ENCODE measurements at places on chromosomes 3 and 15.

DNA sequence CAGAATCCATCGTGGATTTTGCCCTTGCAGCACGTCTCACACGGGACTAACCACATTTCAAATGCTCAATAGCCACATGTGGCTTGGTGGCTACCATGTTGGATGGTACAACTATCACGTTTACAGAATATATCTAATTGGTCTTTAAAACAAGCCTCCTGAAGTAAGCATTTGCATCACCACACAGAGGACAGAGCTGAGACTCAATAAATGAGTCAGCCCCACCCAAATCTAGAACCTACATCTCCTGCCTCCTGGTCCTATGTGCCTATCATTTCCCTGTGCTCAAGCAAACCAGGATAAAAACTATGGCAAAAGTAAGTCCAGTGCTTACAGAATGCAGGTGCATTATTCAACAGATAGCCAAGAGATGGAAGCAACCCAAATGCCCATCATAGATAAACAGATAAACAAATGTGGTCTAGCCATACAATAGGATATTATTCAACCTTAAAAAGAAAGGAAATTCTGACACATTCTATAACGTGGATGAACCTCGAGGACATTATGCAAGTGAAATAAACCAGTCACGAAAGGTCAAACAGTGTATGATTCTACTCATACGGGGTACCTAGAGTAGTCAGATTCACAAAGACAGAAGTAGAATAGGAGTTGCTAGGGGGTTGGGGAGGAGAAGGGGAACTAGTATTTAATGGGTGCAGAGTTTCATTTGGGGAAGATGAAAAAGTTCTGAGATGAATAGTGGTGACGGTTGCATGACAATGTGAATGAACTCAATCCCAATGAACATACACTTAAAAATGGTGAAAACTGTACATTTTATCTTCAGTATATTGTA, 43.9 kb downstream of the SRGAP3 start:
- DNase-seq, result no peak

- no peak for DNase-seq
These were observed 482.5 kb upstream of the TBL1XR1 start for GRCh38 chr3:177679568-177680471.

DNA sequence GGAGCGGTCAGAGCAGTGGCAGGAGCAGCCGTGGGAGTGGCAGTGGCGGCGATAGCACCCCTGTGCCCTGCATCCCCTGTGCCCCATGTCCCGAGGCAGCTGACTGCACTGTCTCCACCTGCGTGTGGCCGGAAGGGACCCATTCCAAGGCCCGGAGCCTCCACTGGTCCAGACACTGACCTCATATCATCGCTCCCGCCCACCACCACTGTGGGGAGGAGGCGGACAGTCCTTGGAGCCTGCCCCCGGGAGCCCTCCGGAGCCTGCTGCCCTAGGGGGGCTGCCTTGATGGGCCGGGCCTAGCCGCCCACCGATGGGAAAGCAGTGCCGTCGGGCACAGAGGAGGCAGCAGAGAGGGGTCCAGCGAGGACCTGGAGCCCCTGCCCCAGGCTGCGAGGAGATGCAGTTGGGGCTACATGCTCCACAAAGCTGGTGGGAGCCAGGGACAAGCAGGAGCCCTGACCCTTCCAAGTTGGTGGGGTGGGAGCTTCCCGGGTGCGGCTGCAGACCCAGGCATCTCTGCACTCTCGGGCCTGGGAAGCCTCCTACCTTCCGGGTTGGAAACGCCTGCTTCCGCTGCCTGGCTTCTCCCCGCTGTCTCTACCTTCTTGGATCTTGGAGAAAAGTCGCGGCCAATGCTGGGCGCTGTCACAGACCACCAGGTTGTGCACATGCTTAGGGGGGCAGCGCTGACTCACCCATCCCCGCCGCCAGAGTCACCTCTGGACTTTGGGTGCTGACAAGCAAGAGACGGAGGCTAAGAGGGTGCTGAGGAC, 283.2 kb upstream of the ROBO1 start:
- DNase-seq, result no peak

GRCh38 chr15:85329561-85330422, 50.6 kb upstream of the AKAP13 start:
- DNase-seq, result no peak

GRCh38 chr3:22453906-22454535, 703.0 kb upstream of the ZNF385D start:
- DNase-seq, result no peak

DNA sequence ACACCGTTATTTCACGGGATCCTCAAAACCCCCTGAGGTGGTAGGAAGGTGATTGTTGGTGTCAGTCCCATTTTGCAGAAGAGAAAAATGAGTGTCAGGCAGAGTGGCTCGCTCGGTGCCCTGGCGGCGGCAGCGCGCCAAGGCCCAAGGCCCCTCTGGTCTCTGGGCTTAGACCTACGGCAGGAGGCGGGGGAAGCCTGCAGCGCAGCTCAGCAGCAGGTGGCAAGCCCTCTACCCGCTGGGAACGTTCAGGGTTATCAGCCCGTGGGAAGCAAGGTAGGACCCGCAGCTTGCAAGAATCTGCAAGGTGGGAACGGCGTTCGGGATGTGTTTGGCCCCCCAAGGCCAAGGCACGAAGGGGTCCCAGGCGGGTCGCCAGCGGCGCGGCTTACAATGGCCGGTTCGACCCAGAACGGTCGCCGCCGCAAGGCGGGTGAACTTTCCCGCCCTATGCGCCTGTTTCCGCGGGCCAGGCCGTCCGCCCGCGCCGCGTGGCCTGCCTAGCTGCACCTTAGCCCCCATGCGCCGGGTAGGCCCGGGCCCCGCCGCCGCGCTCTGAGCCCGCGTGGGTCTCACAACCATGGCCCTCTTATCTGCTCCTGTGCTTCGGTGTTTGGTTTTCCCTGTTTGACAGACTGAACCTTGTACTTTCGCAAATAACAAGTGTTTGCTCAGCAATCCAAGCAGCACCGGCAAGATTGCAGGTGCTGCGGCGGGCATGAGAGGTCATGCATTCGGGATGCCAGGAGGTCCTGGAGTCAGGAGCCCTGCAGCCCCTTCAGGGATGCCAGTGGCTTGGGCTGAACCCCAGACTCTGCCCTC, 39.7 kb downstream of the CCNL1 start:
- DNase-seq, result no peak

GRCh38 chr15:37900326-37901221, 33.9 kb upstream of the TMCO5A start:
- no peak for DNase-seq

DNA sequence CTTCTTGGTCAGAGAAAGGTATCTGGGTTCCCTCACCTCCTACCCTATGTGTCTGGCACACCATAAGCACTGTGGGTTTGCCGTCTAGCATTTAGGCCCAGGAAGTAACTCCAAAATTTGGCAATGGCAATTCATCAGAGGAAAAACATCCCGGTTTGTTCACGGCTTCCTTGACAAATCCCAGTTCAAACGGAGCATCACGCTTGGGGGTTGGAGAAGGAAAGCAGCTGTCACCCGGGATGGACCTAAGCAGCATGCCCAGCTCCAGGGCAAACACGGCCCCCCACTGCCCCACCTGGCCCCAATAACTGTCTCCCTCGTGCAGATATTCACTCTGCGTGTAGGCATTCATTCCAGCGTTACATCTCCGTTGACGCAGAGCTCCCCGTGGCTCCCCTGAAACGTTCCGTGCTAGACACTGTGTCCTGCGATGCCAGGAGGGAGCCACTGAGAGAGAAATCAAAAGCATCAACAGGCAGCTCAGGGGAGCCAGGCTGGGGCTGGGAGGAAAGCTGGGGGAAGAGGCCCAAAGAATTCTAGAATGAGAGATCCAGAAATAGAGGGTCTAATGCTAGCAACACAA, 41.4 kb downstream of the NTRK3 start:
- DNase-seq, result no peak

- DNase-seq, result no peak
These were observed 9.4 kb downstream of the RPLP1 start for GRCh38 chr15:69462030-69462492.

DNA sequence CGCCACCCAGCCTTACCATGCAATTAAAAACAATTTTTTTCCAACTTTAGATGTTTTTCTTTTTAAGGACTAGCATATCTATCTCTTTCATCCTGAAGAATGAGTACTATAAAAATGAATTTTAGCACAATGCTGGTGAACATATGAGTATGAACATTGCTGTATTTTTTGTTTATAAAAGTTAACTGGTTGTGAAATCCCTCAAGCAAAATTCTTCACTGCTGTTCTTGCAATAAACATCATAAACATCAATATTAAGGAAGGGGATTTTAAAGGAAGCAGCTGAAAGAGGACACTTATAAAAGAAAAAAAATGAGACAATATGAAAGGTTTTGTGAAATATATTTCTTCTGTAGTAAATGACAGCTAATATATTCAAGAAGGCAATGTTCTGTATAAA, 3.0 kb downstream of the PLSCR4 start:
- DNase-seq, result no peak

DNA sequence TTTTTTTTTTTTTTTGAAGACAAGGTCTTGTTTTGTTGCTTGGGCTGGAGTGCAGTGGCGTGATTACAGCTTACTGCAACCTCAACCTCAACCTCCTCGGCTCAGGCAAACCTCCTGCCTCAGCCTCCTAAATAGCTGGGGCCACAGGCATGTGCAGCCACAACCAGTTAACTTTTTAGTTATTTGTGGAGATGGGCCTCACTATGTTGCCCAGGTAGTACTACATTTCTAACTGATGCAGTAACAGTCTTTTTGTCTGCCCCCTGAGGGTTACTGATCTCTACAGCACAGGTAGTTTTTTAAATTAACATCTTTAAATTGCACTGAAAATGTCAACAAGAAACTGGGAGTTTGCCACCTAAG, 3.4 kb upstream of the LMLN start:
- DNase-seq, result no peak

DNA sequence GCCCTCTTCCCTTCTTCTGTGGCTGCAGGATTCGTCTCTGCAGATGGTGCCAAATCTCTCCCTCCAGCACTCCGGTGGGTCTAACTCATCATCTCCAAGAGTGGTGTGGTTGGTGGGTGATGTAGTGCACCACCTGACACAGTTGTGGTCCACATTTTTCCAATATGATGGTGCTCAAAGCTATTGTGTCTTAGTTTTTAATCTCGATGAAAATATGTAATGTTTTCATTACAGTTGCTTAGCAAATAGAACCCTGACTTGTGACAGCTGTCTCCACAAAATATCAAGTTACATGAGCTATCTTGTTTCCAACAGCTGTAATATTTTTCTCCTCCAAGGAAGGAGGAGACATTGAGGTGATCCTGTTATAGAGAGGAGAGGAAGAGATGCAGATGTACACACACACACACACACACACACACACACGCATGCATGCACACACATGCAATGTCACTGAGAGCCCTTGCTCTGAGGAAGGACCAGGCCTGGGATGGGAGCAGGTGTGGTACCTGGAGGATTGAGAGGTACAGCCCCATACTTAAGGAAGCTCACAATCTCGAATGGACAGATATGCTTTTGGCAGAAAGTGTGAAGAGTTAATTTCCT, 15.7 kb upstream of the ESYT3 start:
- DNase-seq, result no peak

GRCh38 chr15:46091860-46092450, 457.1 kb downstream of the SQOR start:
- DNase-seq, result no peak

DNA sequence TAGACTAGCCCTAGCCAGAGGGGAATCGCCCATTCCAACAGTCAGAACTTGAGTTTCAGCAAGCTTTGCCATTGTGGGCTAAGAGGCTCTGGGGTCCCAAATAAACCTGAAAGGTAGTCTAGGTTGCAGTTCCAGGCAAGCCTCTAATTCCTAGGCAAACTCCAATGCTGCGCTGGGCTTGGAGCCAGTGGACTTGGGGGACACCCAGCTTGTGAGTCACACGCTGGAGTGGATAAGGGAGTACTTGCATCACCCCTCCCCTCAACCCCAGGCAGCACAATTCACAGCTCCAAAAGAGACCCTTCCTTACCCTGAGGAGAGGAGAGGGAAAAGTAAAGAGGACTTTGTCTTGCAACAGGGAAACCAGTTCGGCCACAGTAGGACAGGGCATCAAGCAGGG, 105.2 kb upstream of the DPPA4 start:
- no peak for DNase-seq

DNA sequence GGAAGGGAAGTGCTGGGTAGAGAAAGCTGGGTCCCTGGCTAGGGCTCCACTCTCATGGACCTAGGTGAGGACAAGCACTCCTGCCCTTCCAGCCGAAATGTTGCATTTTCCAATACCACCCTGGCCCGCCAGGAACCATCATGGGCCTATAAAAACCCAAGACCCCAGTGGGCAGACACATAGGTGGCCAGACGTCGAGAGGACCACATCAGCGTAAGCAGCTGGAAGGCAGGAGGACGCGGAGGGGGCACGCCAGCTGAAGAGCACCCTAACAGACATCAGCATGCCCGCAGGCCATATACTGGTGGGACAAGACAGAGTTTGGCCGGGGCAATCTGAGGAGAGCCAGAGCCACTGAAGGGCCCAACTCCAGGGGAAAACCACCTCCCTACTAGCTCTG, 98.3 kb downstream of the GBE1 start:
- DNase-seq, result no peak

GRCh38 chr15:82742134-82742533, 32.5 kb upstream of the AP3B2 start:
- DNase-seq, result no peak

DNA sequence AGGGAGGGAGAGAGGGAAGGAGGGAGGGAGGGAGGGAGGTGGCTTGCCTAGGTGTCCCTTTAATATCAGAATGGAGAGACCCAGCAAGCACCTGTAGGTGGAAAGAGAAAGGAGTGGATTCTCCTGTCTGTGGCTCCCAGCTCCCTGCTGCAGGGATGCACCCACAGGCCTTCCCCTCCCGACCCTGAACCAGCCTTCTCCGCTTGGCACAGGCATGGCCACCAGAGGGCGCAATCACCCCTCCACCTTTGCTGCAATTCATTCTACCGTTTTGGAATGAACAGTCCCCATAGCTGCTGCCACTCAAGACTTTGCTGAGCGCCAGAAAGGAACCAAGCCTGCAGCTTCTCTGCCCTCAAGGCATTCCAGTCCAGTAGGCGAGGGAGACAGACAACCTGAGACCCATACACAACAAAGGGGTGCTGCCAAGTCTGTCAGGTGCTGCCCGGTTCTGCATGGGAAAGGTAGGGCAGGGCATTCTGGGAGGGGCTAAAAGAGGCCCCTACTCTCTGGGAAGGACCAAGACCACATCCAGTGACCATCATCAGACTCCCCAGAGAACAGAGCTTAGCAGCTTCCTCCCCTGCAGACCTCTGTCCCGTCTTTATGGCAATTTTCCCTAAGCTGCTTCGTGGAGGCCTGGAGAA, 4.9 kb downstream of the TLR9 start:
- DNase-seq, result no peak

DNA sequence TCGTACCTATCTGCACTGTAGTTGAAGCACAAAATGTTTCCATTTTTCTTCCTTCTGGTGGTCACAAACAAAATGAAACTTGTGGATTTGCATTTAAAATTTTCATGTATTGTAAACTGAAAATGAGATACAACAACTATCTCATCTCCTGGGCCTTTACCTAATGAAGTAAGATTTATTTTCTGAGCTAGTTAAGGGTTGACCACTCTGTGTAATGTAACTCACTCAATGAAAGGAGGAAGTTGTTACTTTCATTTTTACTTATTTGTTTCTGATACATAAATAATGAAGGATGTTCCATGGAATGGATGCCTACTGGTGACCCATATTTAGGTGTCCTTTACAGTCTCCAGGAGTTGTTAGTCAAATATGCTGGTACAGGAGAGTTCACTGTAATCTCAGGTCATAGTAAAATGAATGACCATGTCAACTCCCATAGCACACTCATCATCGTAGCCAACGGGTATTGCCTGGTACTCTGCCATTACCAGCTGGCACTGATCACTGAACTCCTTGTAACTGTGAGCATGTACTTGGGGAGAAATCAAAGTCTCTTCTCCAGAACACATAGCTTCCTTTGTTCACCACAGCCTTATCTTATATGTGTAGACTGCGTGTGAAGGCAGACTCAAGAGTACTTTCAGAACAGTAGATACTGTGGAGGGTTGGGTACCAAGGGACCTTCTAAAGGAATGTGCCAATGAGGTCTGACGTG, 474.2 kb upstream of the ROBO2 start:
- no peak for DNase-seq

Data from GM04503 (cell line).